ENCODE measurements at places on chromosomes 12 and 14. TPM values are rescaled to one million over a fixed set of nuclear protein-coding genes. Genes with fewer than 3 reads are reported as not detected.

DNA sequence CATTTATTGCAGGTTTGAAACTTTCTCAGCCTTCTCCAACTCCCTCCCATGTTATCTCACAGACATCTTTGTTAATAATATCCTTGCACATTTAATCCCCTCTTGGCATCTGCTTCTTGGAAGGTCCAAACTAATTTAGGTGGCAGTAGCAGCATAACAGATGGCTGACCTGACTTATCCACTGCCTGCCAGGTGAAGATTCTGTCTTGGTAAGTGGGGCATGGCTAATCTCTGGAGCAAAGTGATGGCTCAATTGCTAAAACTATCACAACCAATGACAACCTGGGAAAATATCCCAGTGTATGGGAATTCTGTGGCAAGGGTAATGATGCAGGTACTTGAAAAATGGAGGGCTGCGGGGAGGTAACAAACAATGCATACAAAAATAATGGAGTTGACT, 58.2 kb upstream of the ALG10B start:
- H3K4me3 ChIP-seq = no peak overlapping the region
- H3K27ac ChIP-seq = no peak overlapping the region
- no peak for DNase-seq
- H3K4me1 ChIP-seq = no peaks in the 10 kb centered on the region
- no peaks in the 10 kb centered on the region for H3K27me3 ChIP-seq
- H3K36me3 ChIP-seq = no peaks in the 10 kb centered on the region

GRCh38 chr12:4006743-4007142, 133.5 kb upstream of the PARP11 start:
- H3K4me1 ChIP-seq = no peaks in the 10 kb centered on the region
- H3K27me3 ChIP-seq = no peaks in the 10 kb centered on the region
- H3K27ac ChIP-seq = no peak overlapping the region
- H3K4me3 ChIP-seq = no peak overlapping the region
- H3K36me3 ChIP-seq = no peaks in the 10 kb centered on the region
- no peak for DNase-seq

DNA sequence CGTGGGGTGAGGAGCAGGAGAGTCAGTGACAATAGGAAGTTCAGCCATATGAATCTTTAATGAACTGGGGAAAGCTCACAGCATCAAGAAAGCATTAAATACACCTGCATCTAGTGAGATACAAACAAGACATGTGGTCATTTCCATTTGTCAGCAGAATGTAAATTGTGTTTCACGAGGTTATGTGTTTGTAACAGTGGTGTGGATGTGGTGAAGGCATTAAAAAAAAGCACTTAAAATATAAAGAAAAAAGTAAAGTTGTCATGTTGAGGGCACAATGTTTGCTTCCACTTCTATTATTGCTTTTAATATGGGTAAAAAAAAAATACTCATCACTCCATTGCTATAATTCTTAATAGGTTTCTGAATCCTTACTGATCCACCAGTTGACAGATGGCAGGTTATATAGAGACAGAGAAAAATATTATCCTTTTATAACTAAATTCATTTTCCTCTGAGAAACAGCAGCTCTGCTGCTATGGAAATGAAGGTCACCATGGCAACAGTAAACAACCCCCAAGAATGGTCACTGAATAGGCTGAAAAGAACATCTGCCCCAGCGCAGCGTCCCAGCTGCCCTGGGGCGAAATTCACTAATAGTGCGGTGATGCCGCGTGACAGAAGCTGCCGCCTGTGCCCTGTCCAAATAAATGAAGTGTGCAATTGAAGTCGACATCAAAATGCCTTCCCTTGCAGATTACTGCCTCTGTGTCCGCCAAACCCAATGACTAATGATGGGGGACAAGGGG, 226.1 kb downstream of the FOXN3 start:
- H3K4me3 ChIP-seq = no peak overlapping the region
- no peak overlapping the region for H3K27ac ChIP-seq
- H3K27me3 ChIP-seq = no peaks in the 10 kb centered on the region
- DNase-seq = no peak

GRCh38 chr14:91953170-91953985, 5.9 kb upstream of the FBLN5 start:
- DNase-seq = no peak
- no peak overlapping the region for H3K27ac ChIP-seq
- no peaks in the 10 kb centered on the region for H3K36me3 ChIP-seq
- H3K27me3 ChIP-seq = peaks cover 1% of the 10 kb centered on the region
- H3K4me1 ChIP-seq = no peaks in the 10 kb centered on the region

- H3K27me3 ChIP-seq = no peaks in the 10 kb centered on the region
- no peak overlapping the region for H3K4me3 ChIP-seq
- H3K4me1 ChIP-seq = no peaks in the 10 kb centered on the region
- DNase-seq = no peak
- H3K27ac ChIP-seq = no peak overlapping the region
- no peaks in the 10 kb centered on the region for H3K36me3 ChIP-seq
These were observed 60.6 kb upstream of the DDHD1 start for GRCh38 chr14:53213761-53214160.

GLT1D1 gene
- 1.0 TPM for total RNA-seq

FZD10 gene
- total RNA-seq = 0.15 TPM

PPP1CC gene
- total RNA-seq = 172 TPM

ASB2 gene
- total RNA-seq = 819 TPM

MSRB3 gene
- total RNA-seq = 48.2 TPM
